ENCODE measurements at places on chromosomes 4 and X. TPM values are rescaled to one million over a fixed set of nuclear protein-coding genes. Genes with fewer than 3 reads are reported as not detected.

Gene DUSP21
- total RNA-seq, result not detected

Gene MEPE
- not detected for total RNA-seq

Gene GPC4
- not detected for total RNA-seq

Gene FGD1
- 0.11 TPM for total RNA-seq

DNA sequence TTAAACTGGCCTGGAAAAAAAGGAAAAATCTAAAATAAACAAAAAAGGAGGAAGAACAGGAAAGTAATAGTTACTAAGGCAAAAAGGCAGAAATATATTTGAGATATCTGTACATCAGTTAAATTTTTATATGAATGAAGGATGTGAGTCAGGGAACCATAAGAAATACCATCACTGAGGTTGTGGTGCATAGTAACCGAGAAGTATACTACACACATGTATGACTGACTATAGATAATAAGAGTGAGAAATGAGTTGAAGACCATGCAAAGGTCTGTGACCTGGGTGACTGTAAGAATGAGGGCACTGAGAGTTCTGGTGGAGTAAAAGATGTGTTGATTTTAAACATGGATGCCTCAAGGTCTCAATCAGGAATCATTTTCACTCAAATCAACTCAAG lies 220.6 kb upstream of the FAM241A start:
- H3K27ac ChIP-seq, result no peak overlapping the region
- no peaks in the 10 kb centered on the region for H3K4me1 ChIP-seq
- H3K4me3 ChIP-seq, result no peak overlapping the region
- H3K36me3 ChIP-seq, result no peaks in the 10 kb centered on the region

DNA sequence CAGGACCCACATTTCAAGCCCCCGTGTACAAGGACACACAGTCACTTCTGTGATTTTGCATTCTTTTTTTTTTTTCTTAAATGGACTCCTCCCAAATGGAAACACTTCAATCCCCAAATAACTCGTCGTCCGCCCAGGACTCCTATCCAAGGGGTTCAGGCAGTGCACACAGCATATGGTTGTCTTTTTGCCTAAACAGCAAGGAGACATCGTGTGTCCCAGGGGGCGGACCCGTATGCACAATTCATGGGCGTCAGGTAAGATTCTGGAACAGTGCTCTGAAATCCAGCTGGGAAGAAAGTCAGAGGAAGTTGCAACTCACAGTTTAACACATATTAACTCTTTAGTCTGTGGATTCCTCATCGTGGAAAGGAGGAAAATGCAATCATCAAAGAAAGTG lies 231.3 kb downstream of the SHOX start:
- H3K4me3 ChIP-seq, result no peak overlapping the region
- no peak overlapping the region for H3K27ac ChIP-seq
- H3K36me3 ChIP-seq, result no peaks in the 10 kb centered on the region
- H3K4me1 ChIP-seq, result no peaks in the 10 kb centered on the region

GRCh38 chr4:83917572-83917971 lies 381.7 kb downstream of the GPAT3 start:
- DNase-seq, result no peak
- H3K4me3 ChIP-seq, result no peak overlapping the region
- no peaks in the 10 kb centered on the region for H3K36me3 ChIP-seq
- H3K4me1 ChIP-seq, result no peaks in the 10 kb centered on the region
- peaks cover 7% of the 10 kb centered on the region for H3K27me3 ChIP-seq

DNA sequence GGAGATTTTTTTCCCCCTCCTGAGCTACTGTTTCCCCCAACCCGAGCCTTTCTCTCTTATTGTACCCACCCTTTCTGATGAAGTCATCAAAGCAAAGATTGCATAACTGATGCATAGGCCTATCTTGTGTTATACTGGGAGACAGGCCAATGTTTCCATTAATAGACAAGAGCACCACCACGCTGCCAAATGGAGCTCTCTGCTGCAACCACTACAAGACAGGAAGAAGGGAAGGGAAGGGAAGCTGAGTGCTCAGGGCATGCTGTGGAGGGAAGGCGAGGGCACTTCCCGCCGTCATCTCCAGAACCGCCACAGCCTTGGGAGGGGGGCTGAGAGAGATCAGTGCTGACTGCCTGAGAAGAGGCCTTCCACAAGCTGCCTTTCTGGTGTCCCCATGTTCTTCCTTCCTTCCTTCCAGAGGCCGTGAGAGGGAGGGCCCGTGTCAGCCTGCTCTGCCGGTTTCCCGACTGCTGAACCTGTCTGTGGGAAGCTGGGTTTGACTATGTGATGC lies 75.0 kb downstream of the MGST2 start:
- no peak for DNase-seq
- no peak overlapping the region for H3K27ac ChIP-seq
- H3K27me3 ChIP-seq, result peaks cover 25% of the 10 kb centered on the region
- H3K4me1 ChIP-seq, result peaks cover 6% of the 10 kb centered on the region

GRCh38 chr4:182929296-182929695 lies 12.1 kb upstream of the DCTD start:
- peaks cover 17% of the 10 kb centered on the region for H3K27me3 ChIP-seq
- no peak for DNase-seq
- no peak overlapping the region for H3K4me3 ChIP-seq
- no peaks in the 10 kb centered on the region for H3K36me3 ChIP-seq

DNA sequence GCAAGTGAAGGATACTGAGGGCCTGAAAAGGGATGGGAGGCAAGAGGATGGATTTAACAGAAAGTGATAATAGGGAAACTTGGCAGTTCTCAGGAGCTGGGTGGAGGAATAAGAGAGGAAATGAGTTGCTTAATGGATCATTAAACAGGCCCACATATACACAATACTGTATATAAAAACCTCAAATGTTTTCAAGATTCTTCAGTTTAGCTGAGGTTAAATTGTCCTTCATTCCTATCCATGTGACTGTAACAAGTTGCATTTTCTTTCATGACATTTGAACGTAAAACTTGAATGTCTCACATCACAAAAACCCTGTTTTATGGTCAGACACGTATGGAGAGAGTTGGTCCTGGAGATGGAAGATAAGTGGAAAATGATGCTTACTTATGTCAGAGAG lies 76.5 kb upstream of the PLAC8 start:
- H3K36me3 ChIP-seq, result no peaks in the 10 kb centered on the region
- no peak for DNase-seq
- no peak overlapping the region for H3K27ac ChIP-seq
- no peak overlapping the region for H3K4me3 ChIP-seq

DNA sequence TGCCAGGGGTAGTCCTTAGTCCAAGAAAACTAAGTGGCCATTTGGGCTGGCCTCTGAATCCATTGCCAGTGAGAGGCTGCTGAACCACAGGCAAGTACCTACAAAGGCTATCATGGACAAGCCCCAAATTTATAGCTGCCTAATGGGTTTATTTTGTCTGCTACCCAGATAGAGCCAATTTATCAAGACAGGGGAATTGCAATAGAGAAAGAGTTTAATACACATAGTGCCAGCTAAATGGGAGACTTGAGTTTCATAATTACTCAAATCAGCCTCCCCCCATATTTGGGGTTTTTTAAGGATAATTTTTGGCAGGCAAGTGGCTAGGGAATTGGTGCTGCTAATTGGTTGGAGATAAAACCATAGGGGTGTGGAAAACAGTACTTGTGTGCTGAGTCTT lies 73.1 kb upstream of the BMP2K start:
- H3K27ac ChIP-seq, result no peak overlapping the region
- H3K36me3 ChIP-seq, result no peaks in the 10 kb centered on the region
- DNase-seq, result no peak
- no peak overlapping the region for H3K4me3 ChIP-seq
- no peaks in the 10 kb centered on the region for H3K4me1 ChIP-seq
